ENCODE measurements at places on chromosomes 1 and 21.

DNA sequence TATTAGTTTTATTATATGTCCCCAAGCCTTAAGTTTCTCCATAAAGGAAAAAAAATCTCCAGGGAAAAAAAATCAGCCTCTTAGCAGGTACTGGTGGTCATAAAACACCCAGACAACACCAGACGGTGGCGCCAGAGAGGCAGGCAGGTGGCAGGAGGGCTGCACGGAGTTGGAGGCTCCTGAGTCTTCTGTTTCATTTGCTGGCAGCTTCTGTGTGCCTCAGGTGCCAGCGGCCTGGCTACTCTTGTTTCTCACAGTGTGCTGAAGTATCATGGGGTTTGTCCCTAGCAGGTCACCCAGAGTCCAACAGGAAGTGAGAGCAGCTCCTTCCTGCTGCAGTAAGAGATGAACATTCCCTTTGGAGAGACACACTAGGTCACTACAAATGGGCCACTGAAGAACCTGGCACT is 123.3 kb upstream of the GADD45A start:
- peak; percentile 90 for DNase-seq

DNA sequence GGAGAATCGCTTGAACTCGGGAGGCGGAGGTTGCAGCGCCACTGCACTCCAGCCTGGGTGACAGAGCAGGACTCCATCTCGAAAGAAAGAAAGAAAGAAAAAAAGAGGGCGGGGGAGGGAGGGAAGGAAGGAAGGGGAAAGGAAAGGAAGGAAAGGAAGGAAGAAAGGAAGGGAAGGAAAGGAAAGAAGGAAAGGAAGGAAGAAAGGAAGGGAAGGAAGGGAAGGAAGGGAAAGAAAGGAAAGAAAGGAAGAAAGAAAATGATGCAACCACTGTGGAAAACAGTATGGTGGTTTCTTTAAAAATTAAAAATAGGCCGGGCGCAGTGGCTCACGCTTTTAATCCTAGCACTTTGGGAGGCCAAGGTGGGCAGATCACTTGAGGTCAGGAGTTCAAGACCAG is 15.2 kb upstream of the RCAN3 start:
- DNase-seq, result no peak

DNA sequence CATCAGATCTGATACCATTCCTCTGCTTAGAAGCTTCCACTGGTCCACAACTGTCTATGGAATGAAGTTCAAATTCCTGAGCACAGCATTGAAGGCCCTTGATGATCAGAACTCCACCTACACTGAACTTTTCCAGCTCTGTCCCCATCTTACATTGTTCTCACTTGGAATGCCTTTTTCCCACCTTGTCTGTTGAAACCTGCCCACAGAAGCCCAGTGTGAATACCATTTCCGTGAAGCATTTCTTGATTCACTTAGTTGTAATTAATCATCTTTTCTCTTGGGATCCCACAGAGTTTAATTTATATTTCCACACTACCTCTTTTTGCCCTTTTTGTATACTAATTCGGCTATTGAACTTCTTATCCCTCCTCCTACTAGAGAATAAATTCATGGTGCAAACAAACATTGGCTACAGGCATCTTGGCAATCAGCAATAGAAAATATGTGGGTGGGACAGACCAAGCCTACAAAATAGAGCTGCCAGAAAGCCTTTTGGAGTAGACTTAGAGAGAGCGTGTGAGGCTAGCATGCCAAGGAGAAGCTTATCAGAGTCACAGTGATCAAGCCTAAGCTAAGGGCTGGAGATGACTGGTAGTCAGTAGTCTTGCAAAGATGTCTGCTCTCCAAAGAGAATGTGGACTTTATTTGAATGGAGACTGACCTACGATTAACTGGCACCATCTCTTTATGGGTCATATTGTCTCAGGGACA is 26.1 kb downstream of the NHLH2 start:
- DNase-seq, result no peak

- no peak for DNase-seq
Observed at GRCh38 chr21:41957991-41958766, 4.4 kb upstream of the C2CD2 start.

DNA sequence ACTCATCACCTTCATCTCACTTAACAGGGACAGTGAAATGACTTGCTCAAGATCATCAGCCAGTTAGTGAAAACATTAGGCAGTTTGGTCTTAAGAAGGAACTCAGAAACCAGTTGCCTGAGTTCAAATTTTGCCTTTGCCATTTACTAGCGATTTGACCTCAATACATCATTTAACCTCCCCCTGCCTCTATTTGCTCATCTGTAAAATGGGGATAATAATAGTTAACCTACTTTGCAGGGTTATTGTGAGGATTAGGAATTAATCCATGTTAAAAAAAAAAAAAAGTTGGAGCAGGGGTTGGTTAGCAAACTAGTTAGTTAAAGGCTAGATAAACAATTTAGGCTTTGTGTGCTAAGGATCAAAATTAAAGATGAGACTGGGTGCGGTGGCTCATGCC is 10.6 kb upstream of the TACSTD2 start:
- no peak for DNase-seq

GRCh38 chr1:93180723-93181613 is at the start of gene CCDC18:
Gene CCDC18, plus strand, starts transcription at chr1:93180724. Its CDS starts 2,638 bp downstream, at chr1:93183362.
- peak; percentile 50 for DNase-seq

DNA sequence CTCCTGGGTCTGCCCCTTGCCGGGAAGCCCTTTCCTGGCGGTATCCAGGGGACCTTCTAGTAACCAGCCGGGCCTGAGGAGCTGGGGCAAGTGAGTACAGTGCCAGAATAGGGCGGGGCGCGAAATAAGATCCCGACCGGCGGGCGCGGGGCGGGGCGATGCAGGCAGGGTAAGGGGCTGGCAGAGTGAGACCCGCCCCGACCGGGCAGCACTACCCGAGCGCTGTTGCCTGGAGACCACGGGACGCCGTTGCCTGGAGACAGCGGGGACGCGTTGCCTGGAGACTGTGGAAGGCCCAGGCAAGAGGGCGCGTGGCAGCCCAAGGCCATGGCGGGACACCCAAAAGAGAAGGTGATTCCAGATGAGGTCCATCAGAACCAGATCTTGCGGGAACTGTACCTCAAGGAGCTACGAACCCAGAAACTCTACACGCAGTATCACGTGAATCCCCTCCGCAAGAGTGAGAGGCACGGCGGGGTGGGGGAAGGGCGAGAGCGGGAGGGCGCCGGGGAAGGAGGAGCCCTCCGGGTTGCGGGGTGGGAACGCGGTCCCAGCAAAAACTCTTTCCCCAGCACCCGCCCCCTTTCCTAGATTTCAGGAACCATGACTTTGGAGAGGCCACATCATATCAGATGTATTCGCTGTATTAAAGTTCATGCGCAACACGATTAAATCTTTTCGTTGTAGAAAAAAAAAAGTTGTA is 24.3 kb downstream of the EBNA1BP2 start:
- peak; percentile 23 for DNase-seq

DNA sequence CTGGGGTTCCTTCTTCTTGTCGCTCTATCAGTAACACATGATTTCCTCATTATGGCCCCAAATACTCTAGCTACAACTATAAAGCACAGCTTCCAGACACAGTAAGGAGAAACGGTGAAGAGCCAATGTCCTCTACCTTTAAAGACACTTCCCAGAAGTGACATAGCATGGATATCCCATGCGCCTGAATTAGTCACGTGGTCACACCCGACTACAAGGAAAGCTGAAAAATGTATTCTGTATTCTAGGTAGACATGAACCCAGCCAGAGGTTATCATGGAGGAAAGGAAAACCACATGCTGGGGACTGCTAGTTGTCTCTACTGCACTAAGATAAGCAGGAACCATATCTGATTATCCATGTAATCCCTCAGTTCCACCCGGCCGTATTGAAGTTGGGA is 244.3 kb downstream of the LMX1A start:
- DNase-seq, result no peak
